ENCODE measurements at places on chromosomes 6 and 20. TPM values are rescaled to one million over a fixed set of nuclear protein-coding genes. Genes with fewer than 3 reads are reported as not detected.

The DEFB124 gene
- total RNA-seq: not detected

The RGS17 gene
- total RNA-seq: 0.09 TPM

The C4A gene
- total RNA-seq: 6.1 TPM

The TP53TG5 gene
- not detected for total RNA-seq

The PRR18 gene
- not detected for total RNA-seq

The CDC5L gene
- total RNA-seq: 18.8 TPM

The NNAT gene
- not detected for total RNA-seq

The PDYN gene
- total RNA-seq: not detected

Measured in T-cell (primary cell).